Foreskin keratinocyte (primary cell): ENCODE measurements at places on chromosomes 7 and 10.
A peak's percentile ranks its signal among the peaks of the same experiment; 100 is the strongest.

DNA sequence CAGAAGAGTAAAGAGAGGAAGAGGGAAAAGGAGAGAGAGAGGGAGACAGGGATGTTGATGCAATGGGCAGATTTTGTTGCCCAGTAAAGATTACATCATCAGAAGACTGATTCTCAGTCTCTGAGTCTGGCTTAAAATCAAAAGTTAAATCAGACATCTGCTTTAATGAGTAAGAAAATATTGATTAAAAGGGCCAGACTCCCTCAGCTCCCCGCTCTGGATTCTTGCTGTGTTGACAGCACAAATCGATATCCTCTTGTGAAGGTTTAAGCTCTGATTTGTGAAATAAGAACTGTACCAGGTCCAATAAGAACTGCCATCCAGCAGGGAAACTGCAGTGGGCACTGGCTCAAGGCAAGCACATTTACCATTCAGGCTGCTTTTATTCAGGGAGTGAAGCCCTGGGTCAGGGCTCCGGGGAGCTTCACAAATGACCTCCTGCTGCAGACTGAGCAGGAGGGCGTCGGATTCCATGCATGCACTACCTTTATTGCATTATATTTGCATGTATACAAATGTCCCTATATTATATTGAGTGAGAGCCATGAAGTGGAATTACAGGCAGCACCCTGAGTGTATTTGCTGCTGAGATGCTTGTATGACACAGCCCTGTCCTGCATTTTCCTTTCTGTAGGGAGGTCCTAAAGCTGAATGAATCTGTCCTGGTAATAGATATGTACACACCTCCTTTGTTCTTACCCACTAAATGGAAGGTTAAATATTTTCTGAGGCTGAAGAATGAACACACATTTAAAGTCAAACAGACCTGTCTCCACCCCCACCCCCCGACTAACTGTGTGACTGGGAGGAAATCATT, 401.5 kb downstream of the REEP3 start:
- DNase-seq = no peak

DNA sequence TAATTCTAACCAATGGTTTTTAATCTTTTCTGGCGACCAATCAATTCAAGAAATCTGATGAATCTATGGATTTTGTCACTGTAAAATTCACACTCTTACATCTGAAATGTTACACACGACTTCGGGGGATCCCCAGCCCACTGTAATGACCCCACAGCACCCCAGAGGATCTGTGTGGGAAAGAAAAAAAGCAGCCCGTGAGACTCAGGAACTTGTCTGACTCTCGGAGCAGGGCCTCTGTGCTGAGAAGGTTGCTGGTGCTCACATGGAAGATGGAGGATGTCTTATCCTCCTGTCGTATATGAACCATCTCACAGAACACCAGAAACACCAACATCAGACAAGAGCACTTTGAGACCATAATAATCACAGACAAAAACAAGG, 228.4 kb upstream of the INHBA start:
- DNase-seq = no peak

- no peak for DNase-seq
Observed at GRCh38 chr7:54917613-54918391, 101.0 kb upstream of the EGFR start.

GRCh38 chr10:113055458-113055857, 105.4 kb downstream of the TCF7L2 start:
- DNase-seq = no peak

- DNase-seq = peak; percentile 30
Observed at GRCh38 chr7:5665094-5666025, 116.1 kb downstream of the RNF216 start.

GRCh38 chr7:105161366-105161765, 147.4 kb downstream of the KMT2E start:
- no peak for DNase-seq

DNA sequence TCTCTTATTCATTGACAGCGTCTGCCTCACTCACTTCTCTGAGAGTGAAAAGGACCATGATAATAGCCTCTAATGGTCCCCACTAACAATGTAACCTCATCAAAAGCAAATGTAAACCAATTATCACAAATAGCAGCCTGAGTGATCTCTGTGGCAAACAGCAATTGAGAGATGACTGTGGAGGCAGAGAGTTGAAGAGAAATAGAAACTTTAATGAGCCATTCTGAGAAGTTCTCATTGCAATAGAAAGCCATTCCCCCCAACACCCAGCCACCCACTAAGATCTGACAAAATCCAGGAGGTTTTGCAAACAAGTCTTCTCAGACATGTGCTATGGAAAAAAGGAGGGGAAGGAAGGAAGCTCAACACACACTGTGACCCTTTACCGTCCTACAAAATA, 44.2 kb upstream of the RNF148 start:
- no peak for DNase-seq

- DNase-seq = no peak
Observed at GRCh38 chr7:14339861-14340260, 350.4 kb upstream of the ETV1 start.

- no peak for DNase-seq
Observed at GRCh38 chr10:10204415-10204814, 813.3 kb upstream of the CELF2 start.

GRCh38 chr7:107920048-107920772, 29.2 kb downstream of the DLD start:
- DNase-seq = no peak

GRCh38 chr10:110226543-110226925, 19.1 kb downstream of the MXI1 start:
- peak; percentile 57 for DNase-seq

DNA sequence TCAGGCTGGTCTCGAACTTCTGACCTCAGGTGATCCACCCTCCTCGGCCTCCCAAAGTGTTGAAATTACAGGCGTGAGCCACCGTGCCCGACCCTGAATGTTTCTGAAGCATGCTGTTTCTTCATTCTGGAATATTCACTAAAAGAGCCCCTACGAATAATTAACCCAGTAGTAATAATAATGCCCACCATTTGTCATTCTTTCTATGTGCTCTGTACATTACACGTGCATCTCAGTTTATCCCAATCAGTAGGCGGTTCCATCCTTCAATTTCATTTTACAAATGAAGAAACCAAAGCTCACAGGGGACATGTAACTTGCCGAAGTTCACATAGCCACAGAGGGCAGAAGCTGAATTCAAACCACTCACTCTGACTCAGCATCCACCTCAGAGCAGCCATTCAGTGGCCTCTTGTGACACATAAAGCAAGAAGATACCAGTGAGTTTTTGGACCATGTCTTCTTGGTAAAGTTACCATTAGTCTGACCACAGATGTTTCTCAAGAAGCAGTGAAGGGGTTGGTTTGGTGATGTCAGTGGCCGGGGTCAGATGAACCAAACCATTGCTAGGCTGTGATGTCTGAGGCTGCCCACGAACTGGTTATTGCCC, 71.9 kb upstream of the DUSP5 start:
- DNase-seq = peak; percentile 50

DNA sequence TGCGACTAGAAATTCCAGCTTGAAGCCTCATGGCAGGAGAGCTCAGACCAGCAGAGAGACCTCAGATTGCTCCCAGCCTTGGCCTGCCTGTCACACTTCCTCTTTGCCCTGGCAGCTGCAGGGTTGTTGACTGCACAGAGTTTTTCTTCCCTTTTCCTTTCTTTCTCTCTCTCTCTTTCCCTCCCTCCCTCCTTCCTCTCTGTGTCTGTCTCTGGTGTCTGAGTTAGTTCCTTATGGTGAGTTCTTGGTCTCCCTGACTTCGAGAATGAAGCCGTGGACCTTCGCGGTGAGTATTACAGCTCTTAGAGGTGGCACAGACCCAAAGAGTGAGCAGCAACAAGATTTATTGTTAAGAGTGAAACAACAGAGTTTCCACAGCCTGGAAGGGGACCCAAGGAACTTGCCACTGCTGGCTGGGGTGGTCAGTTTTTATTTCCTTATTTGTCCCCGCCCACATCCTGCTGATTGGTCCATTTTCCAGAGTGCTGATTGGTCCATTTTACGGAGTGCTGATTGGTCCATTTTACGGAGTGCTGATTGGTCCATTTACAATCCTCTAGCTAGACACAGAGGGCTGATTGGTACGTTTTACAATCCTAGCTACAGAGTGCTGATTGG, 266.3 kb downstream of the RPS24 start:
- DNase-seq = no peak

DNA sequence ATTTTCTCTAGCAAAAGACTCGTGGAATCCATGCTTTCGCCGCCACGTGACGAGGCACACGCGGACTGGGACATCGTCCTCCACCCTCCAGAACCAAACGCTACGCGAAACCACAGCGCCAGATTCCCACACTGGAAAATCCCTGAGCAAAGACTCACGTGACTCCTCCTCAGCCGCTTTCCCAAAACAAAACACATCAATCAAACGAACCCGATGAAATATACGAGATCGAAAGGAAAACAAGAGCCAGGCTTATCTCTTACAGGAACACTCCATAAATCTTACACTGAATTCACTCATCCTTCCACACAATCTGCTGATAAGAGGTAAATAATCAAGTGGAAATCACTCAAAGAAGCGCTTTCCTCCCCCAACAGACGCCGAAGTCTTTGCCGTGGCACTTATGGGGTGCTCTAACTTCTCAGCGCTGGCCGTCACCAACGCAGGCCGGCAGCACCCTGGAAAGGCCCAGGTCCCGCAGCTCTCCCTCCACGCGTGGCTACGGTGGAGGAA, 23.8 kb downstream of the DIP2C start:
- DNase-seq = no peak
